ENCODE measurements at places on chromosomes 11 and 22.

DNA sequence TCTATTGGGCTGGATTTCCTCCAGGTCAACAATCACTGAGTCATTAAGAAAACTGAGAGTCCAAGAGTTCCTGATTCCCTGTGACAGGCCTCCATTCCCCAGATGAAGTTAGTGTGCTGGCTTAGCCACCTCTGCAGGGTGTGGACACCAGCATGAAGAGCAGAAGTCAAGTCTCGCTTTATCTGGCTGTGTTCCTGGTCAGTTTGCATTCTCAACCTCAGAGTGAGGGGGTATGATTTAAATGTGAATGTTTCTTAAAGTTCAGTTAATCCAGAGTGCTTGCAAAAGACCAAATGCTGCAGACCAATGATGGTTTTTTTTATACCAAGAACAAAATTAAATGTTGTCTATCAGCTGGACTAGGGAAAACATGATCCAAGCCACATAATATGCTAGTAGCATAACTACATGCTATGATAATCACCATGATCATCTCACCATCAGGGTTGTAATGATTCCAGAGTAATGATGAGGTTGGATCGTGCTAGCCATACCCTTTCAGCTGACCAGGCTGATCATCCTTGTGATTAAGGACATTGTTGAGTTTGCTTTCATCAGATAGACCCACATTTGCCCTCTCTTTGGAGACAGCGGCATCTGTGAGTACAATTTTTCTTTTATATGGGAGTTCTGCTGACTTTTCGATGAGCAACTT is 145.8 kb upstream of the ARHGAP20 start:
- DNase-seq = no peak

DNA sequence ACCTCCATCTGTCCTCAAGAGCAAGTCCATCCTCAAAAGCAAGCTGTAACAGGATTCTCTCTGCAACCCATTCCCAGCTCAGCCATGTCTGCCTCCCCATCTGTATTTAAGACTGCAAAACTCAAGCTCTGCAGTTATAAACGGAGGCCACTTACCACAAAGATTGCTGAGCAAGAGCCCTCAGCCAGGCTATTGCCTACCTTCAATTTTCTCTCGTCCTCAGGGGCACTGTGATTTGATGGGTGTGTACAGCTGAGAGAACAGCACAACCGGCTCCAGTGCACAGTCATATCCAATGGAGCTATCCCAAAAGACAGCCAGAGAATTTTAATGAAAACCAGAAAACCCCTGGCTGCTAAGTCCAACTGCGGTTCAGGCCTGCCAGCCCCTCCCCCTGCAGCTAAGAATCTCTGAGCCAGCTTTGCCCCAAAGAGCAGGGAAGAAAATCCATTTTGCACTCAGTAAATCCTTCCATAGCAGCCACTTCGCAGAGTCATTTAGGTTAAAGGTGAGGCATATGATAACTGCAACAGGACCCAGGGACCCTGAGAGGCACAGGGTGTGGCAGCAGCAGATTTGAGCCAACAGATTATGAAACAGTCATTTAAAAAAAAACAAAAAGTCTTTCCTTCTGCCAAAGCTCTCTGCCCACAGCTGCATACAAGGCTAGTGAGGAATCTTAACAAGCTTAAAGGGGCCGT is 37.6 kb downstream of the RAB30 start:
- no peak for DNase-seq

- no peak for DNase-seq
Observed at GRCh38 chr11:76785513-76785912, 2.4 kb downstream of the TSKU start.

- peak; percentile 3 for DNase-seq
Observed at GRCh38 chr11:71543866-71544265, 4.4 kb upstream of the KRTAP5-9 start.

- no peak for DNase-seq
Observed at GRCh38 chr11:111282562-111283075, 15.7 kb upstream of the POU2AF3 start.

- DNase-seq = no peak
Observed at GRCh38 chr11:75677909-75678308, 9.1 kb upstream of the MAP6 start.

DNA sequence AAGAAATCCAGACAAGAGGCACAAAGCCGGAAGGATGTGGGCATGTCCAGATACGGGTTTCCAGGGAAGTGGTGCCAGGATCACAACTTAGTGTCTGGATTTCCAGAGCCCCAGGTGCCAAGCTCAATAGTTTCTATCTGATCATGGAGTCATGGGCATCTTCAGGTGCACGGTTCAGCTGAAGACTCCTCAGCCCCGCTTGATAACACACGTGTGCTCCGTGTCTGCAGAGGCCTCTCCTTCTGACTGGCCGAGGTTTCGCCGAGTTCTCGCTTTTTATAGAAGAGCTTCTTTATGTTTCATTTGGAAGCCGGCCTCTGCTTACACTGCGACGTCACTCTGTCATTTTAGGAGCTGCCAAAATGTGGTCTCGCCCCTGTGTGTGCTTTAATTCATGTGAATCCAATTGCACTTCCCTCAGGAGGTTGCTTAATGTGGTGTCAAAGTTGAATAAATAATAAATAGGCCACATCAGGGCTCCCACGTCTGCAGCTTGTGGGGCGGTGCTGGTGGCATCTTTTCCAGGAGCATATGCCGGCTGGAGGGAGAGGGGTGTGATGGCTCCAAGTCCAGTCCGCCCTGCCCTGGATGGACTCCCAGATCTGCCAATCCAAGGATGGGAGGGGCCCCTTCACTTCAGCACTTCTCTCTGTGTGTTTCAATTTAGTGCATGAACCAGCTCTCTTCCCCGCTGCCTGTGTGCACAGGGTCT is 1410.8 kb downstream of the TBC1D22A start:
- DNase-seq = no peak

DNA sequence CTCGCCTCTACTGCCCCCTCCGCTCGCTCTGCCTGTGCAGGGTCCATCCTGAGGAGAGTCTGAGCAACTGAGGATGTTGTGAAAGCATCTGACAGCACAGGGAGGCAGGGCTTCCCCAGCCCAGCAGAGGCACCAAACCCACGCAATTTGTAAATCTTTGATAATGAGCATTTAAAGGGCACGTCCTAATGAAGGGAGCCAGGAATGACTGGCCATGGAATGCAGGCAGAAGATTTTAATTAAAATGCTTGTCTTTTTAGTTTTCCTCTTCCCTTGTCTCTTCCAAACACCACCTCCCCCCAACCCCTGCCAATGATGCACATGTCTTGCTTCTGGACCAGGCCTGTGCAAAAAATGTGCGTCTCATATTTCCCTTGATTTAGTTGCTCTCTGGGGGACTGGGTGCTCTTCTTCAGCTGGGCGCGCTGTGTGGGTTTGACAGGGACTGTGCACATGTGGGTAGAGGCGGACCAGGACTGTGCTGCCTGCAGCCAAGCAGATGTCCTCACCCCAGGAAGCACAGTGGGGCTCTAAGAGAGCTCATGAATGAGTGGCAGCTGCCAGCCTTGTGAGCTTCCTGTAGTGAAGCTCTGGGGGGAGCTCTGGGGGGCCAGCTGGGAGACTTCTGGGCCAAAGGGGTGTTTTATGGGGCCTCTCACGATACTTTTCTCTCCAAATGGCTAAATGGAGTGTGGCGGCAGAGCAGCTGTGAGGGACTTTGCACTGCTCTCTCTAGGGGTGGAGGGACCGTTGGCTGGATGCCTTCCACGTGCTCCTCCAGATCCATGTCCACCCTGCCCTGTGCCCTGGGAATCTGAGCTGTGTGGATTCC is 273.5 kb downstream of the ST3GAL4 start:
- no peak for DNase-seq

GRCh38 chr11:61695917-61696316 is 15.7 kb downstream of the DAGLA start:
- peak; percentile 87 for DNase-seq

- DNase-seq = no peak
Observed at GRCh38 chr22:48098243-48098920, 1335.9 kb downstream of the TBC1D22A start.

GRCh38 chr11:119482521-119483011 is 59.6 kb upstream of the THY1 start:
- DNase-seq = no peak

DNA sequence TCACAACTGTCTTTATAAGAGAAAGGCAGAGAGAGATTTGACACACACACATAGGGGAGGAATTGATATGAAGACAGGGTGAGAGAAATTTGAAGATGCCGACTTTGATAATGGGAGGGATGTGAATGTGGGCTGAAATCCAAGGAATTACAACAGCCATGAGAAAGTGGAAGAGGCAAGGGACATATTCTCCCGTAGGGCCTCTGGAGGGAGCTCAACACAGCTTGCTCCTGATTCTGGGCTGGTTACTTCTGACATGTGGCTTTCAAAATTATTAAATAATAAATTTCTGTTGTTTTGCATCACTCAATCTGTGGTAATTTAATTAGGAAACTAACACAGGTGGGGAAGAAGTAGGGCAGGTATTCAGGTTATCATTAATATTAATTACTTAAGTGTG is 282.9 kb downstream of the LUZP2 start:
- no peak for DNase-seq

DNA sequence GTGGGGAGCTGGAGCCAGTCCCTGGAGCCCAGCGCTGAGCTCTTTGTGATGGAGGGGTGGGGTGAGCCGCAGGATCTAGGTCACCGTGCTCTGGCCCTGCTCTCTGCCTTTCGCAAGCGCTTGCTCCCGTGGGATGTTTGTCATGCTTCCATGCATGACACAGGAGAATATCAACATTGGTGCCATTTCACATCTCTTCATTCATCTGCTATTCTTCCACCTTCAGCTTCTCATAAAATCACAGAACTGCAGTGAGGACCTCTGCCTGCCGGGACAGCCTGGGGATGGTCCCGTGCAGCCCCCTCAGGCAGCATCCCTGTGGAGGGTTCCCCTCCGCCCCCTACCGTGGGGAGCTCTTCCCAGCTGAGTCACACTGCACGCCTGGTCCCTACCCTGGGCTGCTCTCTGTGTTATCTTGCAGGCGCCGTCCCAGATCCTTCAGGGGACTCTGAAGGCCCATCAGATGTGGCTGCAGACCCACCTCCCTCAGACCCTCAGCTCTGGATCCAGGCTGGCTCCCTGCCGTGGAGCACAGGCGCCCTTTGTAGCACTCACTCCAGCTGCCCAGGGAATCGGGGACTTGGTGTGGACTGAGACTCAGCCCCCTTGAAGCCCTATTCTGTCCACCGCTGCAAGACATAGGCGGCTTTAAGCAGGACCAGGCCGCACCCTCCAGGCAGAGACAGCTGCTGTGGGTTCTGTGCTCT is 5.1 kb upstream of the SEPTIN5 start:
- no peak for DNase-seq

GRCh38 chr22:46640293-46641055 is 20.3 kb downstream of the GRAMD4 start:
- DNase-seq = no peak

DNA sequence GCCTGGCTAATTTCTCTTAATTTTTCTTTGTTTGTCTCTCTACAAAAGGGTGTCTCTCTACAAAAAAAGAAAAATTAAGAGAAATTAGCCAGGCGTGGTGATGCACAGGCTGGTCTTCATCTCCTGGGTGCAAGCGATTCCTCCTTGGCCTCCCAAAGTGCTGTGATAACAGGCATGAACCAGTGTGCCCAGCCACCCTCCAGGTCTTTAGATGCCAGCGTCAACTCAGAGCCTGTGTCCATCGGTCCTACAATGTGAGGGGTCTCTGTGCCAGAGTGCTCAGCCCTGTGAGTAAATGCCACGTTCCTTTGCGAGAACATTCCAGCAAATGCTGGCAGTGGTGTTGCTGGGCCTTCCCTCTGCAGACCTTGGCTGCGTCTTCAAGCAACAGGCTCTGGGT is 62.7 kb downstream of the IGF2 start:
- DNase-seq = no peak

DNA sequence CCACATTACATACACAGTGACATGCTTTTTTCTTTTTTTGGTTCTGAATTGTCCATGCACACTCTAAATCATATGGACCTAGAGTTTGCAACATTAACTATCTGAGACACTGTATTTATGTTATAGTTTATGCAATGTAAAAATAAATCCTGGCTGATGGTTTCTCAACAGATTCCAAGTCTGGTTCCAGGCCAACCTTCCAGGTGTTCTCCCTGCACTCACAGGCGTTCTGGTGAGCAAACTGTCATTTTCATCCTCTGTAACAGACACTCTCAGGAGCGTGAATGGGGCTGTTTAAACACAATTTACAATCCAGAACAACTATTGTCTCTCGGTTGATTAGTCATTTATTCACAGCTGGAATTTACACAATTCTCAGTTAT is 36.5 kb upstream of the ANKK1 start:
- DNase-seq = no peak

DNA sequence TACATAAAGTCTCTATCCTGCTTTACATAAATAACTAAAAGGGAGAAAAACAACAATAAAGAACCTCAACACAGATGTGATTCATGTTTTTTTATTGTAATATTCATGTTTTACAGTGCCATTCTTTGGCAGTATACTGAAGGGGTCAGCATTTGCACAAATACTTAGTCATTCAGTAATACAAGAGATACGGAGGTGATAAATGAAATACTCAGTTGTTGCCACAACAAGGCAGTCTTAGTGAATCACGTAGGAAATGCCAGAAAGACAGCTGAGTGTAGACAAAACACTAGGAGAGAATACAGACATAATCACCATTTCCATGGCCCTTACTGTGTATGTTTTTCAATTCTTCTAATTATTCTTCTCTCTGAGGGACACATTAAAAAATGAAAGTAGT is 910.4 kb downstream of the METTL15 start:
- DNase-seq = no peak

DNA sequence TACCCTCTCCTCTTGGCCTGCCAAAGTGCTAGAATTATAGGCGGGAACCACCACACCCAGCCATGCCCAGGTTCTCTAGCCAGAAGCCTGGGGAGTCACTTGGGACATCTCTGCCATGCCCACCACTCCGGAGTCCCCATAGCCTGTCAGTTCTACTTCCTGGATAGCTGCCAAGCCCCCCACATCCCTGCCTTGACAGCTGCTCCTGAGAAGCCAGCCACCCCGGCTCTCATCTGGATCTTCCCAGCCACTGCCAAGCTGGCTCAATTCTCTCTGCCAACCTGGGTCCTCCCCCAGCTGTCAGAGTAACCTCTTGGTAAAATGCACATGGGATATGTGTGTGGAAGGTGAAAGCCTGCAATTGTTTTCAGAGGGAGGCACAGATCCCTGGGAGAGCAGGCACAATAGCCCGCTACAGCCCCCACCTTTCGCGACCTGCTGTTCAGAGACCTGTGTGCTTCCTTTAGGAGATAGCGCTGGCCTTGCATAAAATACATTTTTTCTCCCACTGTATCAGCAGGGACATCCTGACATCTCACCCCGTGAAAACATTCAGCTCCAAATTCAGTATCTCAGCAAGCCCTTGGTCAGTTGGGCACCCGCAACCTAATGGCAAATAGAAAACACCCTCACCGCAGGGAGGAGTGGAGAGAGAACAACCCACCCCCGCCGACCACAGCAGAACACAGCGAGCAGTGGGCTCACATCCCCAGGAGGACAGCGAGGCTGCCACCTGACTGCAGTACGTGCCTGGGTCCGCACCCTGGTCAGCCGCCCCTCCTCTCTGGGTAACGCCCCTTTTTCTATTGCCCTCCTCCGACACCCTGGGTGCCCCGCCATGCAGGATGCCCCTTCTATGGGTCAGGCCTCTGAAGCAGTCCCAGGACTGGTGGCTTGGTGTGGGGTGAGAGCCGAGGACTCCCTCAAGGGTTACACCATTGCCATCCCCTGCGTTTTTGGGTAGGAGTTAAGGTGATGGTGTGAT is 1342.2 kb downstream of the BRD1 start:
- DNase-seq = no peak

GRCh38 chr11:126519764-126520734 is 164.6 kb downstream of the ST3GAL4 start:
- DNase-seq = no peak

- DNase-seq = peak; percentile 22
Observed at GRCh38 chr11:113474362-113475159, 637 bp downstream of the DRD2 start.

GRCh38 chr11:64348383-64349024 is 8.5 kb downstream of the CCDC88B start:
- DNase-seq = no peak

All from stimulated activated CD8-positive, alpha-beta memory T cell treated with anti-CD3 and anti-CD28 coated beads, Interleukin-4, amount 100 ng/mL, for 24 hours (primary cell).